ENCODE measurements at places on chromosomes 12 and 14.

DNA sequence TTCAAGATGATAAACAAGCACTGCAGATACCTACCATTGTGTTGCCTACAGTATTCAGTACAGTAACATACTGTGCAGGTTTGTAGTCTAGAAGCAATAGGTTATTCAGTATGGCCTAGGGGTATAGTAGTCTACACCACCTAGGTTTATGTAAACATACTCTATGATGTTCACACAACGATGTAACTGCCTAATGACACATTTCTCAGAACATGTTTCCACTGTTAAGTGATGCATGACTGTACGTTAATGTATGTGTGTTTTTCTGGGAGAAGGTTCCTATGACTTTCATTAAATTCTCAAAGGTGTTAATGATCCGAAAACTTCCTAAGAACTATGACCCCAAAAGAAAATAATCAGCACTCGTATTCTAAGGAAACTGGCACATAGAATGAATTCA lies 20.9 kb upstream of the CALM1 start:
- no peak for DNase-seq

GRCh38 chr12:103688376-103689063 lies 101.4 kb downstream of the STAB2 start:
- DNase-seq = no peak

DNA sequence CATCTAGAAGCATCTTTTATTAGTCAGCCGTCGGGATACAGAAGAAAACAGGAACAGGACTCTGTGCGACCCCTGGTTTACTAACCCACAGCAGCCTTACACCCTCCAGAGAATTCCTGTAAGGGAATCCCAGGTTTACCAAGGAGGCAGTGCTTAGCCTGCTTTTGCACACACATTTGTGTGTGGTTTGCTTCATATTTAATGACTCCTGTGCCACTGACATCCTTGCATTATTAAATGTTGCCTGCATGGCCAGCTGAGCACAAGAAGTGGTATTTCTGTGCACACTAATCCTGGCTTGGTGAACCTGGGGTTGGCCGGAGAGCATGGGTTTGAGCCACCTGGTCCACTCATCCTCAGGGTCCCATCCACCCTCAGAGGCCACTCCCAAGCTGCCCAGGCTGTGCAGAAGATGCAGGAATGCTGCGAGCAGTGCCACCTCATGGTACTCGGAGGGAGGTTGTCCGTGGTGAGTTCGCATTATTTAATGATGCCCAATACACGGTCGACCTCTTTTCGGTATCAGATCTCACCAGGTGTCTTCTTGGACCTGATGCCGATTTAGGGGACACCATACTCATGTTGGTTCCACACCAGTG lies 152.4 kb upstream of the RTL1 start:
- no peak for DNase-seq

DNA sequence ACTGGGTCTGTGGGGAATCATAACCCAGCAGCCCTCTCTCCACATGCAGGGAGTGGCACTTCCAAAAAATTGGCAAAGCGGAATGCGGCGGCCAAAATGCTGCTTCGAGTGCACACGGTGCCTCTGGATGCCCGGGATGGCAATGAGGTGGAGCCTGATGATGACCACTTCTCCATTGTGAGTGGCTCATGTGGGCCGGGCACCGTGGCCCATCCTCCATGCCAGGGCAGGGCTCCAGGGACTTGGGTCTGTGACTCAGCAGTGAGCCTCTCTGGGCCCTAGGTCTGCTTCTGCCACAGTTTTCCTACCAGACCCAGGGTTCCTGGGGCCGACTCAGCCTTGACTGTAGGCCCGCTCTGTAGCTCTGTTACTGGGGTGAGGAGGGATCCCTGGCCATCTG lies 2.2 kb downstream of the NPFF start:
- DNase-seq = peak; percentile 48

DNA sequence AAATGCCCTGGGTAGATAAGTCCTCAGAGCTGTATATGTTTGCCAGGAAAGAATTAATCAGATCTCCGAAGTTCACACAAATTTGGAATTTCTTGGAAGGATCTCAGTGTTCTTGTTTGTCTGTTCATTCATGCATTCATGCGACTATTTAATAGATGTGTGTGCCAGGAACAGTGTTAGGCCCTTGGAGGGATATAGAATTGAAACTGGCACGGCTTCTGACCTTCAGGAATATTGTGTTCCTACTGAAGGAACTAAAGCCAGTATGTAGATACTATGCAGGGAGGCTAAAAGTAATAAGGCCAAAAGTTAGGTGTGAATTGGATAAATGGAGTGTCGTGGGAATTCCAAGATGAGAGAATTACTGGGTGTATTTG lies 166.0 kb upstream of the NOS1 start:
- no peak for DNase-seq

GRCh38 chr12:31362759-31363415 lies 36.9 kb upstream of the SINHCAF start:
- no peak for DNase-seq

GRCh38 chr12:85803231-85803630 lies 33.0 kb downstream of the RASSF9 start:
- DNase-seq = no peak

- no peak for DNase-seq
Measured at GRCh38 chr12:10737249-10737648, 14.1 kb upstream of the YBX3 start.

GRCh38 chr14:104221636-104222369 lies 83.4 kb downstream of the KIF26A start:
- DNase-seq = no peak

DNA sequence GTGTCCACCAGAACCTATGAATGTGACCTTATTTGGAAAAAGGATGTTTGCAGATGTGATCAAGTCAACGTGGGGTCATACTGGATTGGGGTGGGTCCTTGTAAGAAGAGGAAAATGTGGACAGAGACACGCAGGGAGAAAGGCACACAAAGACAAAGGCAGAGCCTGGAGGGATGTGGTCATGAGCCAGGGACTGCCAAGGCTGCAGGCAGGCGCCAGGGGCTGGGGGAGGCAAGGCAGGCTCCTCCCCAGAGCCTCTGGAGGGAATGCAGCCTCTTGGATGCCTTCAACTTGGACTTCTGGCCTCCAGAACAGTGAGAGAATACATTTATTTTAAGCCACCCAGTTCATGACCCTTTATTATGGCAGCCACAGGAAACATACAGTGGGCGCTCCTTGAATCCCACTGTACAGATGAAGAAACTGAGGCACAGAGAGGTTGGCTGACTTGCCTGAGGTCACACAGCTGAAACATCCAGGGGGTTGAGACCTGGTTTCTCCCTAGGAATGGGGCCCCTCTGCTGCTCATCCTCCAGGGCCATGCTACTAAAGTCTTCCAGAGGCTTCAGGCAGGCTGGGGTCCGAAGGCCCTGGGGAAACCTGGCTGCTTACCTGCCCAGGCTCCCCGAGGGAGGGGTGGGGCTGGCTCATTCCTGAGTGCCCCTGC lies 99.7 kb downstream of the RFLNA start:
- no peak for DNase-seq

GRCh38 chr12:132728502-132728901 lies 17.9 kb downstream of the PGAM5 start:
- no peak for DNase-seq
